Daoy (cell line): ENCODE measurements at places on chromosomes 12 and 14. TPM values are rescaled to one million over a fixed set of nuclear protein-coding genes. Genes with fewer than 3 reads are reported as not detected.

- DNase-seq, result no peak
Measured at GRCh38 chr14:26526137-26526536, 71.7 kb downstream of the NOVA1 start.

GRCh38 chr12:100504804-100505203 lies 31.1 kb downstream of the NR1H4 start:
- no peak for DNase-seq

NR1H4 gene
- not detected in 2 replicates for total RNA-seq

TTC6 gene
- total RNA-seq, result 2.2 and 9.3 TPM in 2 replicates

DNA sequence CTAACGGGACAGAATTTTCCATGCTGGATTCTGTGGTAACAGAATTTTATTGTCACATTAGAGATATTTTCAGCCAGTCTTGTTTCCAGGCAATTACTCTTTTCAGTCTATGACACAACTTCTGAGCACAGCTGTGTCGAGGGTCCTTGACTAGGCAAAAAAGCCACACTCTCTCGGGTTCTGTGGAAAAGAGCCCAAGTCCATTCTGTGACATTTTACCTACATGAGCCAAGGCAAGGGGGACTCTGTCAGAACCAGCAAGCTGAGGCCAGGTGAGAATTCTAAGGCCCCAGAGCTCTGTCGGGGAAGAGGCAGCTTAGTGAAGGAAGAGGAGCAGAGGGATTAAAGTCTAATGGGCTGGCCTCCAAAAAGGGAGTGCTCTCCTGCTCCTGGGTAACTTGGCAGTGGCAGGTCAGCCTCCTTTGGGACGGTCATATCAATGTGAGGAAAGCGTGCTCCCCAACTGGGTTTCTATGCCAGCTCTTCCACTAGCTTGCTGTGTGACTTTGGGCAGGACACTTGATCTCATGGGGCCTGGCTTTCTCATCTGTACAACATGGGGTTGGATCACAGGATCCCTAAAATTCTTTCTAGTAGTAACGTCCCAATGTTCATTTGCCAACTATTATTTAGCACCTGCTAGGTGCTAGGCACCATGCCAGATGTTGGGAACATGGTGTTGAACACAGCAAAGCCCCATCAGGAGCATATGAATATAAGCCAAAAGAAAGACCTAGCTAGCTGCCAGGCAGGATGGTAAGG lies 16.0 kb upstream of the RIC8B start:
- DNase-seq, result no peak

RIC8B gene
- 15.5 and 21.9 TPM in 2 replicates for total RNA-seq

GRCh38 chr12:67269633-67270573 lies 745 bp downstream of the CAND1 start:
- DNase-seq, result peak; percentile 43

NRXN3 gene
- 0.11 and 0.68 TPM in 2 replicates for total RNA-seq
